ENCODE measurements at places on chromosomes 6 and 20. TPM values are rescaled to one million over a fixed set of nuclear protein-coding genes. Genes with fewer than 3 reads are reported as not detected.

- DNase-seq, result no peak
These were observed 78.3 kb downstream of the ZDHHC14 start for GRCh38 chr6:157459327-157459726.

Gene ARHGAP40
- total RNA-seq, result not detected

Gene WFDC5
- not detected for total RNA-seq

Gene KIZ
- total RNA-seq, result 21.0 TPM

GRCh38 chr6:21277601-21278374, 315.8 kb upstream of the SOX4 start:
- DNase-seq, result no peak

Gene LRRC1
- 66.1 TPM for total RNA-seq

Gene RBPJL
- not detected for total RNA-seq

GRCh38 chr20:24955045-24955444, 6.0 kb downstream of the CST7 start:
- no peak for DNase-seq

DNA sequence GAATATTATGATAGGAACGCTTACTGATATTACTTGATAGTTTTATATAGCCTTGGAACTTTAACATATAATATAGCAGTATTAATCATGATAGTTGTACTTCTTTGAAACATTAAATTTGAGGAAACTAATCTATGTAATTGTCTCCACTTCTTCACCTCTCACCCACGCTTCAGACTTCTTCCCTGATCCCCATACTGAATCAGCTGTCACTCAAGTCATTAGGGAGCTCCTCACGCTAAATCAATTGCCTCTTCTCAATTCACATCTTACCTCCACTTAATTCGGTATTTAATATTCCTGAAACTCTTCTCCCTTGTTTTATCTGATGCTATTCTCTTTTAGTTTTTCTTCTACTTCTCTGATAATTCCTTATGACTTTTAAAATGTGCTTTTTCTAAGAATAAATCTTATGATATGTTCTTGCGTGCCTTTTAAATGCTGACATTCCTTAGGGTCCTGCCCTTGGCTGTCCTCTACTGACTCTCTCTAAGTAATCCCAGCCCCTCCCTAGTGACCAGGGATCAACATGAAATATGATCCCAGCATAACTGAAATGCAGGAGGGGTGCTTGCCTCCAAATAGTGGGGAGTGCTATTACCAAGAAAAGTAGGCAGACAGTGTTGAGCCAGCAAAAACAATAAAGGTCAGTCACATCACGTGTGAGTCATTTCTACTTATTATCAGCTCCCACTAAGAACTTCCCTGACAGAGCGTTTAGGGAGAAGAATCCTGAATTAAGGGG, 9.9 kb downstream of the ANKRD66 start:
- DNase-seq, result no peak

- DNase-seq, result no peak
These were observed 152.8 kb downstream of the CARMIL1 start for GRCh38 chr6:25431975-25432307.

GRCh38 chr6:16898640-16899396, 137.6 kb upstream of the ATXN1 start:
- DNase-seq, result no peak

Gene PEX6
- total RNA-seq, result 6.9 TPM

Gene CALHM4
- 3.4 TPM for total RNA-seq

- no peak for DNase-seq
These were observed 51.9 kb downstream of the UNC5CL start for GRCh38 chr6:40986921-40987819.

DNA sequence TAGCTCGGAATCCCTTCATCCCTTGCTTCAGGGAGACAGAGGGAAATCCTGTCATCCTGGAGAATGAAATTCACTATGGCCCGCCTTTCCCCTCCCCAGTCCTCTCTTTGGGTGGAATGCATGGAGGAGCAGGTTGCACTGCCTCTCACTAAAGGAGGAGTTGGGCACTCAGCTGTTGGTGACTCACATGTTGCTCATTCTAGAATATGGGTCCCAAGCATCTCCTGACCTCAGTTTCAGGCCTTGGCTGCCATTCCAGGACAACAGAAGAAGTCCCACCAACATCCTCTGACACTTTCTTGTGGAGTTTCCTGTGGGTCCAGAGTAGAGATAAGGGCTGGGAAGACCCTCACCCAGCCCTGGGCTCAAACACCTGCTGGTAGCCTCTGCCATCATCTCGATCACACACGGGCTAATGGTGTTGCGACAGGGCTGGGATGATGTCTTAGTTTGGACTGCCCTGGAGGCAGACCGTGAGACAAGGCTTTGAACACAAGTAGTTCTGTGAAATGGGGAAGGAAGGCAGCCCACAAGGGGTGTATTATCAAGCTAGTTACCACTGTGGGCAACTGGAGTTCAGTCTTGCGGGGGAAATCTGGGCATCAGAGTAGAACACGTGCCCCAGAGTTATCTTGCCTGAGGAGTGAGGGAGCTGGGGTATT, 52.4 kb upstream of the RNF24 start:
- DNase-seq, result no peak

All from Caco-2 (cell line).